GM03348 (cell line): ENCODE measurements at places on chromosomes 1 and 21.
A peak's percentile ranks its signal among the peaks of the same experiment; 100 is the strongest.

- DNase-seq = no peak
These were observed 107.9 kb upstream of the PALMD start for GRCh38 chr1:99537886-99538617.

- DNase-seq = no peak
These were observed 24.8 kb upstream of the SELENON start for GRCh38 chr1:25774921-25775771.

DNA sequence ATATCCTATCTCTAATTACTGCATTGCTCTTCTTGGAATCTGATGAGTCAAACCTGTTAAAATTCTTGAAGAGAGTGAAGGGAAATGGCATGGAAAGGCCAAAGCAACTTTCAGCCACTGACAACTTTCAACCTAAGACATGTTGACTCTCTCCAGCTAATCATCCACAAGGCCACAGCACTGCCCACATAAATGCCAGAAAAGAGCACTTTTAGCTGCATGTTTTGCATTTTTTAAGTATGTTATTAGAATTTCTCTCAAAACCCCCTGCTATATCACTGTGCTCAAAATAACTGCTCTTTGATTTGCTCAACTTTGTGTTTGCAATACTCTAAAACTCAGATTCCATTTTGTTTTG lies 352.5 kb downstream of the ADGRL2 start:
- DNase-seq = no peak

- DNase-seq = no peak
These were observed 32.7 kb downstream of the OR13G1 start for GRCh38 chr1:247646867-247647266.

GRCh38 chr1:157955857-157956256 lies 37.6 kb upstream of the KIRREL1 start:
- DNase-seq = no peak

DNA sequence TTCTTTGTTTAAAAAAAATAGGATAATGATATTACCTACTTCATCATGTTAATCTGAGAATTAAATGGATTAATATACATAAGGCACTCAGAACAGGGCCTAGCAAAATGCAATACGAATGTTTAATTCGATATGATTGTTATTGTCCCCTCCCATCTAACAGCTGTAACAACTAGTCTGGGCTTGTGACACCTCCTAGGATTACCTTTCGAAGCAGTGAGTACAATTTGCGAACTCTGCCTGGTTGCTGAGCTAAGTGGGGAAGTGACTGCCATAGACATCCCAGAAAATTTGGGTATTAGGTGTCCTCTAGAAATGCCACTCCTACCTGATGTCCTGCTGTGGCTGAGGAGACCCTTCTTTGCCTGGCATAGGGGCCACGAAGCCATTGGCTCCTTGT lies 3.0 kb downstream of the RASSF5 start:
- DNase-seq = no peak

GRCh38 chr1:101260556-101261350 lies 23.9 kb downstream of the S1PR1 start:
- DNase-seq = no peak

DNA sequence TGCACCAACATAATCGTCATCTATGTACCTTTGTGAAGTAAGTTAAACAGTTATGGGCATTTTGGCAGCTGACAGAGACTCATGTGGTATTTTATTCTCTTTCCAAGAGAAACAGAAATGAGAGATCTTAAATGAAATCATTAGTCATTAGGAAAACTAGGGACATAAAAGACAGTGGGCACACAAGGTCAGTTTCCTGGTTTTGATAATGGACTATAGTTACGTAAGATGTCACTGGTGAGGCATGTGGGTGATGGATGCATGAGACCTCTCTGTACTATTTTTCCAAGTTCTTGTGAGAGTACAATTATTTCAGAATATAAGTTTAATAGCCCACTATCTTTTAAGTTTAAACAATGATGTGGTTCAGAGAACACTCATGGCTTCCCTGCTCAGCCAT lies 216.9 kb downstream of the APP start:
- no peak for DNase-seq

DNA sequence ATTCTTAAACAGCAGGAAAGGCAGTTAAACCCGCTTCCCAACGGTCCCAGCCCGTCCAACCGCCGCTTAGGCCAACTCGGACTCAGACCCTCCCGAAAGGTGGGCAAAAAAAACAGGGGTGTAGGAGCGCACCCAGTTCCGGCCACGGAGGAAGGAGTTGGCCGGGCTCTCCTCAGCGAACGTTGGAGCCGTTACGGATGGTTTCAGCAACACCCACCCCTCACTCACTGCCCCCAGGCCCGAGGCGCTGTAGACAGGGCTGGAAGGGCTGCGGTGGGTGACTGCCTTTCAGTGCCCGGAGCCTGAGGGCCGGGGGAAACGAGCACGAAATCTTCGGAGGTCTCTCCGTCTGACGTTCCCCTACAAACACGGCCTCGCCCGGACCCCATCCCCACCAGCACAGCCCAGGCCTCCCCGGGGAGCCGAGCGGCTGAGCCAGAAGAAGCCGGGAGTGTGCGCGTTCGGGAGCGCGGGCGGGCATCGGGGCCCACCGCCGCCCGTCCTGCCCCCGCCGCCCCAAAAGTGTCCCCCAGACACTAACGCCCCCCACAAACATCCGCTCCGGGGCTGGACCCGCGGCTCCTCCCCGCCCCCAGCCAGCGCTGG lies 1.3 kb downstream of the KDM5B start:
- no peak for DNase-seq

DNA sequence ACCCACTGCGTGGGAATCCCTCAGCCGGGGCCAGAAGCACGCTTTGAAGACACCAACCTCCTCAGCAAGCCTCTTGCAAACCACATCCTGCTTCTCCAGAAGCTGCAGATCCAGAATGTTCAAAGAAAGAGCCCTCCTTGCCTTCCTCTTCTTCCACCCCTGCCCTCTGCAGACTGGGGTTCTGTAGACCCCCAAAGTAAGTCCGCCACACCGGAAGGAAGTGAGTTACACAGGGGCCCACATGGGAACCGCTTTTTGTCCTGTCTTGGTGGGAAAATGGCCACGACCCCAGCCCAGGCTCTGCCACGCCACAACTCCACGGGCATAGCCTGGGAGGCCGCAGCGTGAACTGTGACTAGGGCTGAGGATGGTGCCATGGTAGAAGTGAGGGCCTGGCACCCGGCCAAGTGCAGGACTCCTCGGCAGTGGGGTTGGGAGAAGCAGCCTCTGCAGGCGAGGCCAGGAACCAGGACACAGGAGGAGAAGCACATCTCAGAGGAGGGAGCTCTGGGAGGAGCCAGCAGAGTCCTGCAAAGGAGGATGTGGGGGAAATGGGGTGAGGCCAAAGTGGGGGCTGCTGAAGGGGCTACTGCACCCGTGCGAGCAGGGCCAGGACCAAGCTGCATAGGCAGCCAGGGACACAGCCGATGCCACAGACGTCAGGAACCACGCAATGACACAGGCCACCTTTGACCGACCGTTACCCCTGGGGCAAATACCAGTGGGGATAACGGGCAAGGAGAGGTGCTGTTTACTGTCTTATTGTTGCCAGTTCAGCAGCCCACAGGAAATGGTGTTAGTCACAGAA lies 30.9 kb downstream of the PDE9A start:
- no peak for DNase-seq

DNA sequence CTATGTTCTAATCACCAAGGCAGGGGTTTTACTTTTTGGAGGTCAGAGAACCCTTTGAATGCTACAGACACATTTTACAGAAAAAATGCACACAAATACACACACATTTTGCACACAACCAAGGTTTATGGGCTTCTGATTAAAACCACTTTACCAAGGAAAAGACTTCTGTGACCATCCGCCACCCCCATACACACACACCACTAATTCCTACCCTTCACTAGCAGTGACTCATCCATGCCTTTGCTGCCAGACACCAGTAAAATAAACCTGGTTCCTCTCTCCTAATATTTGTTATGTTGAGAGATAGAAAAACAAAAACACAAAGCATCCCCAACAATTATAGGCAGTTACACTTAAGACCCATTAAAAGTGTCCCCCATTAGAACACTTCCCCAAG lies 12.9 kb downstream of the PIGM start:
- DNase-seq = peak; percentile 74

- no peak for DNase-seq
These were observed 767.3 kb upstream of the ADAMTS5 start for GRCh38 chr21:27734146-27734545.

GRCh38 chr1:226677027-226678020 lies 61.8 kb downstream of the ITPKB start:
- peak; percentile 90 for DNase-seq

DNA sequence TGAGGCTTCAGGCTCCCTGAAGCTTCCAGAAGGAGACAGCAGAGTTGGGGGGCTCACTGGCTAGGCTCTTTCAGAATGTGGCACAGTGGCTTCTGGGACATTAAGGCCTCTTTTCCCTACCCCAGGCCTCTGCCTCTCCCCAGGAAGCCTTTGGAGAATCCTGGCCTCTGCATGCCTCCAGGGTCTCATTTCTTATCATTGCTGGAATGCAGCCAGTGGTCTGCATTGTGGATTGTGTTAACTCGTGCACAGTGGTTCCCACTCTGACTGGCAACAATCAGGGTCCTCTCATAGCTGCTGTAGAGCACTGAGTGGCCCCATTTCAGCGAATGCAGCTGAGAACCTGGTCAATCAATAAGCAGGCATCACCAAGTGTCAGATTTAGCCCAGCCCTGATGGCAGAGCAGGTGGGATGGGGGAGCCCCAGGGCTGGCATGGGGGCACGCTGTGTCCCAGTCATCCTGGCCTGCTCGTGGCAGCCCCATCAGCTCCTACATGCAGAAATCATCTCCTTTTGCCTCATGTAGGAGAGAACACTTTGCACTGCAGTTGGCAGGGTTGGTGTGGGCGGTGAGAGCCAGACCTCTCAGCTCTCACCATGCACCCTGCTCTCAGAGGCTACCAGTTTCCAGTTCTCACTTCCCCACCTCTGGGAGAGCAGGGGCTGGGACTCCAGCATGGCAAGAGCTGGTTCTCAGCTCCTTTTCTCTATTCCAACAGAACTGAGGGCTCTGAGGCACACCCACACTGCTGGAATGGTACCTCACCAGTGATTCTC lies 13.4 kb downstream of the ADORA1 start:
- no peak for DNase-seq

- no peak for DNase-seq
These were observed 154.8 kb upstream of the GRIK3 start for GRCh38 chr1:37189111-37189510.

DNA sequence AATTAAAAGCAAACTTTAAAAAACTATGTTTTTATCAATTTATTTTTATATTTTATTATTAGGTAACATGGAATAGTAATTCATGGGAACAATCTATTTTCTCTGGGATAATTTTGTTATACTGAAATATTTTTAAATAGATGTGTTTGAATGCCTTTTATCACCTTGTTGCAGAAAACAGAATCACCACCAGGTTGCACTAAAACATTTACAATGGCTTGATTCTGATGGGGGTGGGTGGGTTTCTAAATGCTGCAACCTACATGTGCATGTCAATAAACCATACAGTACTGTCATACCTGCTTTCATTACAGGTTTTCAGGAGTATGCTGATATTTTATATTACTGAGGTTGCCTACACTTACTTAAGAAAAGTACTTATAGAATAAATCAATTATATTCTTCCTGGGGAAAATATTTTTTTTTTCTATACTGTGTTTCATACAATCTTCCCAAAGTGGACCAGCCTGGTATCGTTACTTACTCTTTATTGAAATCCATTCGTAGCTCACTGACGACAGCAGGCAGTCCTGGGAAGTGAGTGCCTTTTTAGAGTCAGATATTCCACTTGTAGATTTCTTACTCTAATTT lies 132.8 kb downstream of the PTPRC start:
- no peak for DNase-seq

- DNase-seq = no peak
These were observed 11.8 kb downstream of the CSMD2 start for GRCh38 chr1:34153246-34153645.

- DNase-seq = no peak
These were observed 175.4 kb downstream of the TRABD2B start for GRCh38 chr1:47821760-47822159.

GRCh38 chr1:54845772-54846171 lies 41.2 kb downstream of the DHCR24 start:
- DNase-seq = no peak

DNA sequence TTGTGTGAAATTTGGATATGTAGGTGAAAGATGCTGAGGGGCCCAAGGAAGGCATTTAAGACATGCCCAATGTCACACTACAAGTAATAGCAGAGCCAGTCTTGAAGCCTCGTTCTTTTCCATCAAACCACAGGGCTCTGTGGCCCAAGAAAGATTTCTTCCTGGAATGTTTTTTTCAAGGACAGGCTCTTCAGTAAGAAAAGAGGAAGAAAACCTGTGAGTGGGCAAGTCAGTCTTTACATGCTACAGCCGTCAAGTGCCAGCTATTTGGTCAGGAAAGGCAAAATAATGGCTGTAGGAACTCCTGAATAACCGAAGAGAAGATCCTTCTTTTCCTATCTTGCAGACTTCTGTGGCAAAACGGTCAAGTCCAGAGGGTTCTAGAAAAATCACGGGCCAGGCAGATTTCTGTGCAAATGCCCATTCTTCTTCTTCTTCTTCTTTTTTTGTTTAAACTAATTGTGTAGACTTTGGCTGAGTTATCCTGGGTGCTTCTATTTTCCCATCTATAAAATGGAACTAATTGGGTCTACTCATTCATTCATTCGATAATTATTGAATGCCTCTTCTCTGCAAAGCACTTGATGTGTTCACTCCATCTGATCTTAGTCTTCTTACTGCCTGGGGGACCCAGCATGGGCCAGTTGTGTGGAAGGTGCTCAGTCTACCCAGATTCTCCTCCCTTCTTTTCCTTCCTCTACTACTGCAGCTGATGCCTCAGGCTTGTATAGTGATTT lies 1.9 kb upstream of the ID3 start:
- no peak for DNase-seq

GRCh38 chr1:65321879-65322278 lies 12.5 kb downstream of the DNAJC6 start:
- no peak for DNase-seq

DNA sequence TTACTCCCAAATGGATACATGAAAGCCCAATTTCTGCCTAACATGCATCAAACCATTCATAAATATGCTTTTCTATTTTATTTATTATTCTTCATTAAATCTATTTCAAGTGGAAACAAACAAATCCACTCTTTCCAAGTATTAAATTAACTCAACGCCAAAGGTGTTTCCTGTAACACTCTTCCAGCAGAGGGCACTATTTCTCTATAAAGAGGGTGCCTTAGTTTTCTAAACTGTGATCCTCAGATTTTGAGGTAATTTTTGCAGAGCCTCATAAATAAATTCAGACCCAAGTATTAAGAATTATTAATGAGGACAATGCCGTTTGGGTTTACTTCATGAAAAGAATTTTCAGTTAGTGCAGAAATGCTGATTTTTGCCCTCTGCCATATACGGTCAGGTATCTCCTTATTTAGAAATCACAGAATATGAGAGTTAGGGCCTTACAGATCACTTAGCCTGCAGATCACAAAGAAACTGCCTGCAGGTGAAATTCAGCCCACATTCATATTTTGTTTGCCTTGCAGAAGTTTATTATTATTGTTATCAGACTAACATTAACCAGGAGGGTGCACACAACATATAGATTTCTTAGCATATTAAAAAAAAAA lies 40.1 kb upstream of the MYSM1 start:
- peak; percentile 66 for DNase-seq

DNA sequence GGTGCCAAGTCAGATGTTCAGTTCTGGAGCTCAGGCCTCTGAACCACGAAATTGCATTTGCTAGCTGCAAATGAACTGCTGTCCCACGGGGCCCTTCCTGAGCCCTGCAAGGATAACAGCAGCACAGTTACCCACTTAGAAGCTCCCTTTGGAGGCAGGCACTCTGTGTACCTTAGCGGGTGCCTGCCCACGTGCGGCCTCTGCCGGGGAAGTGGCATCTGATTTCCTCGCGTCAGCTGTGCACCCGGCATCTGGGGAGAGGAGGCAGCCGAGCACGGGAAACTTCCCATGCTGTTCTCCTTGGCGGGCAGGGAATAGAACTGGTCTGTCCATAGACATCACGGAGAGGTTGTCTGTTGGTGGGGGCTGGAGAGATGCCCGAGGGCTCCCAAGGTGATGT lies 148.0 kb upstream of the C1orf174 start:
- no peak for DNase-seq
